Activated CD4-positive, alpha-beta T cell treated with anti-CD3 and anti-CD28 coated beads, Interleukin-2, amount 50 U/mL, for 4 hours (primary cell): ENCODE measurements at places on chromosomes 16 and 17.

DNA sequence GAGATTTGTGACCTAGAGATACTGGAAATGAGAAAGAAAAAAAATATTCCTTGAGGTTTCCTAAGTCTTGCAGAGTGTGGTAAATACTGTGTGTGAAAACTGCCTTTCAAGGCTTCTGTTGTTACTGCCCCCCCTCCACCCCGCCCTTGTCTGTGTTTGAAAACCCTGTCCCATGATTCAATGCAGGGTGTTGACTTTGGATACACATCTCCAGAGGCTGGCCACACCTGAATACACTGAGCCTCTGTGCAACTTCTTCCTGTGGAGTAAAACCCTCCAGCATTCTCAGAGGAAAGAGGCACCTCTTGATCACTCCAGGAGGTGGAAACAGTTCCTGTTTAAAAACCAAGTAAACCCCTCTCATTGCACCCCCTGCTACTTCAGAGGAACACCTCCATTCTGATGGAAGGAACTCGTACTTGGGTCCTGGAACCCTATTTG is 123.0 kb upstream of the CACNG5 start:
- DNase-seq, result no peak

- DNase-seq, result no peak
These were observed 39.8 kb downstream of the RAB11FIP4 start for GRCh38 chr17:31431098-31431851.

GRCh38 chr16:68332411-68333121 is 21.7 kb downstream of the PRMT7 start:
- no peak for DNase-seq

- no peak for DNase-seq
These were observed 1.5 kb downstream of the MRC2 start for GRCh38 chr17:62628831-62629555.

GRCh38 chr17:55612691-55613141 is 101.5 kb upstream of the SMIM36 start:
- DNase-seq, result no peak

GRCh38 chr16:86359571-86359970 is 150.8 kb upstream of the FOXF1 start:
- no peak for DNase-seq

DNA sequence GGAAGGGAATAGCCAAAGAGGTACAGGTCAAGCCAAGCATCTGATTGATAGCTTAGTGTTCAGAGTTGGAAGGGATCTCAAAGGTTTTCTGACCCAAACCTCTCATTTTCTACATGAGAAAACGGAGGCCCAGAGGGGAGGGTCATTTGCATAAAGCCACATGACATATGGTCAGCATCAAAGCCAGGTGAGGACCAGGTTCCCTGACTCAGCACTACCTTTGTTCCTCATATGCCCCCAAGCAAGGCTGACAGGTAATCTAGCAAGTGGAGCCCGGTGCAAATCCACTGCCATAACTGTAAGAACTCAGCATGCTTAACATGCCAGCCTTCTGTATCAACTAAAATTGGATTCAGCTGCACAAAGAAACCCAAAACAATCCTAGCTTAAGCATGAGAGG is 28.2 kb upstream of the CCL1 start:
- no peak for DNase-seq

DNA sequence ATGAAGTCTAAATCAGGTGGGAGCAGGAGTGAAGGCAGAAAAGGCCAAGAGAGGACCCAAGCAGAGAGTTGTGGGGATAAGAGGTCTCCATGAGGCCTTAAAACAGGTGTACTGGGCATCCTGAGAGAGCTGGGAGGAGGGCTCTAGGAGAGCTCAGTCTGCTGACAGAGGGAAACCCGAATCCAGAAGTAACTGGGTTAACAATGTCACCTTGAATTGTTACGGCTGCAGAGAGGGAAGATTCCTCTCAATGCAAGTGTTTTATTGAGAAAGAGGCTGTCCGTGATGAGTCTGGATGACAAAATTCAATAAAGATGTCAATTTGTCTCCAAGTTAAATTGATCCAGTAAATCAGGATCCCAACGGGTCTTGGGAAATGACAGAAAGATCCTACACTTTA is 8.3 kb downstream of the DHRS7C start:
- DNase-seq, result no peak

DNA sequence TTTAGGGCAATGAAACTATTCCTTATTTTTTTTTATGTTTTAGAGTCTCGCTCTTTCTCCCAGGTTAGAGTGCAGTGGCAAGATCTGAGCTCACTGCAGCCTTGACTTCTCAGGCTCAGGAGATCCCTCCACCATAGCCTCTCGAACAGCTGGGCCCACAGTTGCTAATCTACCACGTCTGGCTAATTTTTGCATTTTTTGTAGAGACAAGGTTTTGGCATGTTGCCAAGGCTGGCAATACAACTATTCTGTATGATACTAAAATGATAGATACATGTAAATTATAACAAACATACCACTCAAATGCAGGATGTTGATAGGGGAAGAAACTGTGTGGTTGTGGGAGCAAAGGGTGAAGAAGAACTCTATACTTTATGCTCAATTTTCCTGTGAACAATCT is 401.3 kb downstream of the ZFHX3 start:
- DNase-seq, result no peak

GRCh38 chr17:69066482-69066881 is 5.8 kb upstream of the ABCA9 start:
- DNase-seq, result no peak

- DNase-seq, result no peak
These were observed 1028.5 kb downstream of the CDH8 start for GRCh38 chr16:61007694-61008093.

DNA sequence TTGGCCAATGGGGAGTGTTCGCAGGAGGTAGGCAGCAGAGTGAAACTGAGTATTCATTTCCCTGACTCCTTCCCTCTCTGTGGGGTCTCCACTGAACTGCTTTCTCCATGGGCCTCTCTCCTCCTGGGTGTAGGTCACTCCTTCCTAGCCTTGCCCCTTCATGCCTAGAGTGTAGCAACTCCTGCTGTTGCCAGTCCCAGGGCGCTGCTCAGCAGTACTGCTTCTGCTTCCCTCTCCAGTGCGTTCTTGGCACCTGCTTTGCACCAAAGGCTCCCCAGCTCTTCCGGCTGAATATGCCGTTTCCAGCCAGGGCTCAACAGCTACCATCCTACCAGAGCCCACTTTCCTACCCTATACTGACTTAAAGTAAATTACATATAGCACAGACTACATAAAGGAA is 92.2 kb downstream of the MAF start:
- no peak for DNase-seq

DNA sequence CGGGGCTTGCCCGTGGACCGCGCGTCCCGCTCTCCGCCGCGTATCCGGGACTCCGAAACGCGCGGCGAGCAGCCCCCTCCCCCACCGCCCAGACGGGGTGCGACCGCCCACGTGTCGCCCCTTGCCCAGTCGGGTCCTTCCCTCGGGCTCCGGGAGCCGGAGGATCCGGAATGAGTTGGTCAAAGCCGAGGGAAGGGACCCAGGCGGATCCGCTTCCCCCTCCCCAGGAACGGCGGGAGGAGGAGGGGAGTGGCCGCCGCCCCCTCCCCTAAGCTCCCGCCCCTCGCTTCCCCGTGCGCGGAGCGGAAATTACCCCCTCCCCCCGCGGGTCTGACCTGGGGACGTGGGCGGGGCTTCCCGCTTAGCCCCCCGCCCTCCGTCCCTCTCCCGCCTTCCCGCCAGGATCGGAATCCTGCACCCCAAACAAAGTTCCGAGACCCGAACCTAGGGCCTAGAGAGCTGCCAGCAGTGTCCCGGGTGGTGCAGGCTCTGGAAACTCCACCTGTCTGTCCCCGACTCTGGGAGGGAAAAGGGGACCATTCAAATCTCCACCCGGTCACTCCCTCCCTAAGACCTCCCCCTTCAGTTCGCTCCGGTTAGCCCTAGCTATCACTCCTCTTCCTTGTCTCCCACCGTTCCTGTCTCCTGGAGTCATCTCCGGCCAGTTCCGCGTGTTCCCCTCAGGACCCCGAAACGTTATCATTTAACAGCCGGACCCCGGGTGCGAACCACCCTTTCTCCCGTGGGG is 1.0 kb upstream of the IGF2BP1 start:
- no peak for DNase-seq

- no peak for DNase-seq
These were observed 12.2 kb downstream of the DEXI start for GRCh38 chr16:10929853-10930754.

GRCh38 chr17:56510554-56511342 is 82.8 kb upstream of the NOG start:
- DNase-seq, result no peak

DNA sequence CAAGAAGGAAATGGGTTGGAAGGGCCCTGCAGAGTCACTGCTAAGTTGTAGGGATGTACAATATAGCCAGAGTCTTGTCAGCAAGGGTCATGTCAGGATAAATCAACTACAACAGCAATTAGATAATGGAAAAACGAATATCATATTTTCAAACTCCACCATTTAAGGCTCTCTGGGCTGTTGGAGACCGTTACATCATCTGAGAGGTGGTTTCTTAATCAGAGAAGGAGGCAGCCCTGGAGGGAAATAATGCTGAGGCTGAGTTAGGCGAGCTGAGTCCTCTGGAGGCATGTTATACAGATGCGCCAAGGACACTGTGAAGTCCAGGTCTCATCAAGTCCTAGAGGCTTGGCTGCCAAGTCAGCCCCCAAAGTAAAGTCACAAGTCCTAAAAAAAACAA is 30.3 kb downstream of the LYRM9 start:
- no peak for DNase-seq

GRCh38 chr17:882827-883585 is 96.6 kb downstream of the NXN start:
- DNase-seq, result no peak

DNA sequence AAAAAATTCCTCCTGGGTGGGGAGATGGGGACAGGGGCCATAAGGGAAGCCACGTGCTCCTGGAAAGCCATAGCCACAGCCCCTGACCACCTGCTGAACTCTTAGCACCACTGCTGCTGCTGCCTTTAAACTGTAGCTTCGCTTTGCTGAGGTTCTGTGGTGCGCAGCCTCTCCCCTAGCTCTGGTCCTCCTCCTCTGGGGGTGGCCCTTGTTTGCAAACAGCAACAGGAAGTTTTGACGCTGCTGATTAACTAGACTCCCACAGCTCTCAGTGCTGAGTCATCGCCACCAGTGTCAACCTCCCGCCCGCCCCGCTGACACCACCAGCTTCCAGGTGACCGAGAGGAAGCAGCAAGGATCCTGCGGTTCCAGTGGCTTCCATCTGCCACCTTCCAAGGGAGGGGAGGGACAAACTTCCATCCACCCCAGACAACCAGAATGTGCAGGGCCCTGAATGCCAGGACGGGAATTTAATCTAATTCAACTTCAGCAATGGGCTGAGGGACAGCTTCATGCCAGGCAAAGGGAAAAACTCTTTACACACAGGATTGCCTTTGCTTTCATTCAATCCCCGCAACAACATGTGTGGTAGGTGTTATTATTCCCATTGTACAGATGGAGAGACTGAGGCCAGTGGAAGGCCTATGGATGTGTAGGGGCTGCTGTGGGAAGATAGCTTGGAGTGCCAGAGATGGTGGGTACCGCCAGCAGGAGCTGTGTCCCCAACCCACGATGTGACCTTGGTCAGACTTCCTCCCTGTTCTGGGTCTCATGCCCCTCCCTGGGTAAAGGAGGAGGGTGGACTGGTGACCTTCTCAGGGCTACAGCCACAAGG is 8.1 kb upstream of the KIFC3 start:
- DNase-seq, result peak; percentile 71

GRCh38 chr16:78415669-78416068 is 316.2 kb downstream of the WWOX start:
- DNase-seq, result no peak

- no peak for DNase-seq
These were observed 20.0 kb downstream of the C1QTNF1 start for GRCh38 chr17:79043931-79044320.

- no peak for DNase-seq
These were observed 10.7 kb downstream of the AXIN2 start for GRCh38 chr17:65550758-65551157.

DNA sequence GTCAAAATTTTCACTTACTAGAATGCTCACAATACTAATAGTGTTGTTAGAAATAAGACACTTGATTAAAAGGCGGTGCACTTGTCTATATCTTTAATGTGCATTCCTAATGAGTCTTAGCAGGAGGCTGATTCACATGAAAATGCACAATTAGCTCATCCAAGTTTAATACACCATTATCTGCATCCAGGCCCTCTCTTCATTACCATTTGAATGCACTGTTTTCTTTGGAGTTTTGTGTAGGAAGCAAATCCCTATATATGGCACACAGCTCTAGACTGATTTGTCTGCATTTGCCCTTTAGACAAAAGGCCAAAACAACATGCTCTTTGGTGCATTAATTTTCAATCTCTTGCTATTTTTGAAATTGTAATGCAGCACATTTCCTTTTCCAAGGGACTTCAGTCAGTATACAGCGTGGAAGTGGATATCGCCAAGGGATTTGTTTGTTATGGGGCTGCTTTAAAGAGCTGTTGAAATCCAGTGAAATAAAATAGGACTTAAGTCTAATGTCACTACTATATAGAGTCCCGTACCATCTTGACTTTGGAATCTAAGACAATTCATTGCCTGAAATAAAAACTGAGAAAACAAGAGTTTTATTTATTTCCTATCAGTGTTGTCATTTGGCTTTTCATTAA is 257.6 kb upstream of the CPHXL start:
- DNase-seq, result no peak

GRCh38 chr16:2874912-2875362 is 8.1 kb upstream of the FLYWCH2 start:
- DNase-seq, result peak; percentile 42

DNA sequence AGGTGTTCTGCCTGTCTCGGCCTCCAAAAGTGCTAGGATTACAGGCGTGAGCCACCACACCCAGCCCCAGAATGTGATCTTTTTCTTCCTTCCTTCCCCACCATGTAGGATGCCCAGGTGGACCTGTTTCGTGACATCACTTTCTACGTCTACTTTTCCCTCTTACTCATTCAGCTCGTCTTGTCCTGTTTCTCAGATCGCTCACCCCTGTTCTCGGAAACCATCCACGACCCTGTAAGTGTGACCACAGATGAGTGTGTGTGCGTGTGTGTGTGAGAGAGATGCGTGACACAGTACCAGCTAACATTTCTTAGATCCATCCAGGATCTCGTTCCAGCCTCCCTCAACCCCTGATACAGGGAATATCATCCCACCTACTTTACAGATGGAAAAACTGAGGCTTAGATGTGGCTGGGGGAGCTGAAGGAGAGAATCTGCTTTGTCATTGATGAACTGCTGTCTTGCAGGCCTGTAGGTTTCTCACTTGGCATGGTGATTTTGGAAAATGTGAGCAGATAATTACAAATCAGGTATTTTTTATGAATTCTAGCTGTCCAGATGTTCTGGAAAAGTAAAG is 67.1 kb downstream of the ABCC1 start:
- no peak for DNase-seq

- no peak for DNase-seq
These were observed 16.6 kb upstream of the CRISPLD2 start for GRCh38 chr16:84803146-84803545.

DNA sequence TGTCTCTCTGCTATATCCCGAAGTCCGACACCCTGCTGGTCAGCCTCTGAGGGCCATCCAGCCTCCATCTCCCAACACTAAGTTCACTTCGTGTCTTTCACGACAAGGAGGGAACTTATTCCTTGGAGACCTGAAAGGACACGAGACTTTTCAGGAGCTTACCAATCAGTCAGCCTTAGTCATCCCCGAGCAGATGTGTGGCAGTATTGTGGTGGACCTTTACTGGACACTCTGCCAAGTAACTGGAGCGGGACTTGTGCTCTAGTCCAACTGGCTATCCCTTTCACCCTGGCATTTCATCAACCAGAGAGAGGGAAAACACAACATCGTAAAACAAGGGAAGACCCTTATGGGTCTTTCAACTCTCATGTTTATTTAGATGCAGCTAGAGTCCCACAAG is 87.1 kb downstream of the EMP2 start:
- DNase-seq, result no peak
